Bronchial smooth muscle cell (primary cell): ENCODE measurements at places on chromosomes 11 and 22. TPM values are rescaled to one million over a fixed set of nuclear protein-coding genes. Genes with fewer than 3 reads are reported as not detected.

Gene OR5AL1
- total RNA-seq, result not detected in 2 replicates

Gene PRR33
- total RNA-seq, result not detected in 2 replicates

Gene PANX3
- not detected in 2 replicates for total RNA-seq

Gene CCDC86
- total RNA-seq, result 1.2 and 3.3 TPM in 2 replicates

Gene KDM4E
- total RNA-seq, result under 0.01 TPM in 1 of 2 replicates, not detected in the other

Gene SLC22A12
- not detected in 2 replicates for total RNA-seq

Gene CNTN5
- not detected in 2 replicates for total RNA-seq

Gene MFRP
- total RNA-seq, result not detected in 2 replicates
